ENCODE measurements at places on chromosomes 5 and 9. TPM values are rescaled to one million over a fixed set of nuclear protein-coding genes. Genes with fewer than 3 reads are reported as not detected.

TAF9 gene
- 38.3 TPM for total RNA-seq

LRRTM2 gene
- 1.0 TPM for total RNA-seq

DNA sequence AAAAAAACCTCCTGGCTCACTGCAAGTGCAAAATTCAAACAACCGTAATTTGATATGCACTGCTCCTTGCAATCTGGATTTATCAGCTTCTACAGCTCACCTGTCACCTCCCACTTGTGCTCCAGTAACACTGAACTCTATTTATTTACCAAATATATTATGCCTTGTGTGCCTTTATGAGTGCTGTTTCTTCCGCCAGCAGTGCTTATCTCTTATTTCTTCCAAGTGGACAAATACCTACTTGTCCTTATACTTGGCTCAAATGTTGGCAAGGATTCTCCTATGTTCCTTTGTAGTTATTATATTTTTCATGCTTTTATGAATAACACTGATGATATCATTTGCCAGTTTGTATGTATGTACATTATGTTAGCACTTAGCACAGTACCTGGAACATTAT is 145.7 kb upstream of the ARRDC3 start:
- DNase-seq: no peak

DNA sequence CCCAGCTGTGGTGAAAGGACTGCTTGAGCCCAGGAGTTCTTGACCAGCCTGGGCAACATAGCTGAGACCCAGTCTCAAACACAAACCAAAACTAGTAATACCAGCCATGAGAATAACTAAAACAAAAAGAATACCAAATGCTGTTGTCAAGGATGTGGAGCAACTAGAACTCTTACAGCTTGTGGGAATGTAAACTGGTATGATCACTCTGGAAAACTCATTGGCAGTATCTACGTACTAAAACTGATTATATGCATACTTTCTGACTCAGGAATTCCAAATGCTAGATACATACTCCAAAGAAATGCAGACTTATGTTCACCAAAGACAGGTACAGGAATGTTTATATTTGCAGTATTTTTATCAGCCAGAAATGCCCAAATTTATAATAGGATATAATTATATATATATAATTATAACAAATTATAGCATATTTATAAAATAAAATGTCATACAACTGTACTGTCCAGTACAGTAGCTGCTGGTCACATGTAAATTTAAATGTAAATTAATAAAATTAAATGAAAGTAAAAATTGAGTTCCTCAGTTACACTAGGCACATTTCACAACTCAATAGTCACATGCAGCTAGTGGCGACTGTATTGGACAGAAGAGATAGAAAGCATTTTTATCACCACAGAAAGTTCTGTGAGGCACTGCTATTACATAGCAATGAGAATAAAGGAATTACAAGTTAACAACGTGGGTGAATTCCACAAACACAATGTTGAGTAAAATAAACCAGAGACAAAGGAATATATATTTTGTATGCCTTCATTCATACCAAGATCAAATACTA is 118.5 kb downstream of the GNAQ start:
- DNase-seq: no peak

GRCh38 chr5:158845941-158846340 is 253.8 kb downstream of the EBF1 start:
- peak; percentile 68 for DNase-seq
